ENCODE measurements at places on chromosomes 6 and 20.

DNA sequence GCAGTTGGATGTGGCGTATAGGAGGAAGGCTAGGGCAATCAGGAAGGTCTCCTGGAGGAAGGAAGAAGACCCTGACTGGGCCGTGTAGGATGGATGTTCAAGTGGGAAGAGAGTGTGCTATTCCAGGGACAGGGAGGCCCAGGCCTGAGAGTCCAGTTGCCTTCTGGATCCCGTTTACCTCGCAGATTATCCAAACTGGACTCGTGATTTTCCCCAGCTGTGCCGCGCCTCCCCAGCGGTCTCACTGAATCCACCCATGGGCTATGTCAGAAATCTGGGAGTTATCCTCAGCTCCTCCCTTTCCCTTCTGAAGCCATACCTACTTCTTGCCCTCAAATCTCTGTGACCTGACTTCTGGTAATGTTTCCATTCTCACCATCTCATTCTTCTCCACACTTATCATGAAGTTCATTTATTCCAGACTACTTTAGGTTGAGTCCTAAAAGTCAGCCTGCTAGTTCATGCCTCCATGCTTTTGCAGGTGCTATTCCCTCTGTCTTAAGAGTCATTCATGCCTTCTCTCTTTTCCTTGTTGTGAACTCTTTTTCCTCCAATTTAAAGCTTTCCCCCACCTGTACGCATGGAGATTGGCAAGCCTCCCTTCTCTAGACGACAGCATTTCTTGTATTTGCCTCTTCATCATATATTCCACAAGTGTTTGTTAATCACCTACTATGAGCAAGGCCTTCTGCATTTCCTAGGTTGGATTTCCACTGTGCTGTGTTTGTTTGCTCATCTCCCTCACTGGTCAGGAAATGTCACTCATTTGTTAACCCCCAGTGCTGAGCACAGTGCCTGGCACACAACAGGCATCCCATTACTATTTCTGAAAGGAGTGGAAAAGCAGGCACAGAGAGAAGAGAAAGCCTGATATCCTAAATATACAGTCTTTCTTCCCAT is 2.7 kb downstream of the SDCBP2 start:
- DNase-seq: peak; percentile 38

DNA sequence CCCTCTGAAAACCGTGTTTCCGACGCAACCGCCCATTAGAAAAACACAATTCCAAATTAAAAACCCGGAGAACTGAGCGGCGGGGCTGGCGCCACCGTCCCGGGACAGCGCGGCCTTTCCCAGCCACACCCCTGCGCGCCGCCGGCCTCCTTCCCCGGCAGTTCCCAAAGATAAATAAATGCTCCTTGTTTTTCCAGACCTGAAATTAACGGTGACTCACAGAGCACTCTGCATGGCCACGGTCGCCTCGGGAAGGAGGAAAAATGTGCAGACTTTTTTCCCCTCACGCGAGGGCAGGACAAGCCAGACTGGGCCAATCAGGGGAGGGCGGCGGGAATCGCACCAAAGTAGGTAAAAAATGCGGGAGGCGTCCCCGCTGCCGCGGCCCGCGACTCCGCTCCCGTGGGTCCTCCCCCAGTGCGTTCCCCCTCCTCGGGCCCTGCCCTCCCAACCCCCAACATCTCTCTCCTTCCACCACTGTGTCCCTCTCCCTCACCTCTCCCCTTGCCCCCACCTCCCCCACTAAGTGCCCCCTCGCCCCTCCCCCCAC is 828 bp upstream of the DSTN start:
- DNase-seq: peak; percentile 86

DNA sequence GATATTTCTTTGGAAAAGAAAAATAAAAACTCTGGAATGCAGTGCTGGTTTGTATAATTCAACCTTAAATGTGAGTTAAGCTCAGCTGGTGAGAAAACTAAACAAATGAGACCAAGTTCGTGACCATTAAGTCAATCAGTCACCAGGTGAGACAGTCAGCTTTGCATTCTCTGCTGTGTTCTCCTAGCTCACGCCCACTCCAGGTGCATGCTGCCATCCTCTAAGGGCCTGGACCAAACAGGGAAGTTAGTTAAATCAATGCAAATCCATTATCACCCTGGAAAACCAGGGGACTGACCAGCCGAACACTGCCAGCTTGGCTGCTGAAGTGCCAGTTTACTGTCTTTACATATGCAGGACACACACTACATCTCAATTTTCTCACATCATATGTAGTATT is 7.2 kb downstream of the TPBG start:
- DNase-seq: no peak

DNA sequence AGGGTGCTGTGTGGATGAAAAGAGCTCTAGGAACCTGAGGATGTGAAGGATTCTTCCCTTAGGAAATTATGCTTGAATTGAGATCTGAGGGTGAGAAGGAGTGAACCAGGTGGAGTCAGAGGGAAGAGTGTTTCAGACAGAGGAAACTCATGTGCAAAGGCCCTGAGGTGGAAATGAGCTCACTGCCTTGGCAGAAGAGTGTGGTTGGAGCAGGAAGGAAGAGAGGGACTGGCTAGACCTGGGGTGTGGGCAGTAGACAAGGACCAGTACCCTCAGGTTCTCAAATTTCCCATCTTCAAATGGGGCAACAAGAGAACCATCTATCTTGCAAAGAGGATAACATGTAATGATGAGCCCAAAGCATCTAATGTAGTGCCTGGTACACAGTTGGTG is 24.0 kb upstream of the GTSF1L start:
- DNase-seq: no peak

GRCh38 chr20:46607849-46608497 is 43.3 kb downstream of the SLC13A3 start:
- DNase-seq: no peak

GRCh38 chr20:16476032-16476431 is 97.2 kb downstream of the KIF16B start:
- DNase-seq: no peak

- no peak for DNase-seq
Observed at GRCh38 chr20:23147964-23148730, 62.0 kb upstream of the CD93 start.

- no peak for DNase-seq
Observed at GRCh38 chr6:73671911-73672685, 18.3 kb upstream of the SLC17A5 start.

GRCh38 chr6:31870385-31870921 is 7.8 kb upstream of the NEU1 start:
- DNase-seq: no peak

DNA sequence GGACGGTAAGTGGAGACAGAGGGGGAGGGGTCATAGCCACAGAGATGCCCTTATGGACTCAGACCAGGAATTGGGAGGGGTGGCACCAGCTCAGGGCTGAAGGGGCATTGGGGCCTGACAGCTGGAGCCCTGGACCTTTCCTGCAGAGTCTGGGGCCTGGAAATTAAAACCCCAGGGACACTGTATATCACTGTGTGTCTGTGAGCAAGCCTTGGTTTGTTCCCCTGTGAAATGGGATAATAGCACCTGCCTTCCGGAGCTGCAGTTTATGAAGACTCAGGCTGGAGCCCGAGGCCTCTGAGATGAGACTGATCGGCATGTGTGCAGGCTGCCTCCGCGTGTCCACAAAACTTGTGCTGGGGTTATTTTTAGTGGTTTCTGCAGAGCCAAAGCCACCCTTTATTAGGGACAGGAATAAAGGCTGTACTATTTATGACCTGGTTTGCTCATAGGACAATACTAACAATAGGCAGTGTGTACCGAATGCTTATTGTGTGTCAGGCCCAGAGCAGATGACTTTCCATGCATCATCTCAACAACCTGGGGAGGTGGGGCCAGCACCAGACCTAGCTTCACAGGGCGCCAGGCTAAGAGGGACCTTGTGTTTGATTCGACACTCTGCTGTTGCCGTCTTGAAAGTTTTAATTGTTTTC is 22.6 kb downstream of the MYH7B start:
- no peak for DNase-seq

GRCh38 chr6:13554929-13555333 is 19.5 kb upstream of the SIRT5 start:
- no peak for DNase-seq

DNA sequence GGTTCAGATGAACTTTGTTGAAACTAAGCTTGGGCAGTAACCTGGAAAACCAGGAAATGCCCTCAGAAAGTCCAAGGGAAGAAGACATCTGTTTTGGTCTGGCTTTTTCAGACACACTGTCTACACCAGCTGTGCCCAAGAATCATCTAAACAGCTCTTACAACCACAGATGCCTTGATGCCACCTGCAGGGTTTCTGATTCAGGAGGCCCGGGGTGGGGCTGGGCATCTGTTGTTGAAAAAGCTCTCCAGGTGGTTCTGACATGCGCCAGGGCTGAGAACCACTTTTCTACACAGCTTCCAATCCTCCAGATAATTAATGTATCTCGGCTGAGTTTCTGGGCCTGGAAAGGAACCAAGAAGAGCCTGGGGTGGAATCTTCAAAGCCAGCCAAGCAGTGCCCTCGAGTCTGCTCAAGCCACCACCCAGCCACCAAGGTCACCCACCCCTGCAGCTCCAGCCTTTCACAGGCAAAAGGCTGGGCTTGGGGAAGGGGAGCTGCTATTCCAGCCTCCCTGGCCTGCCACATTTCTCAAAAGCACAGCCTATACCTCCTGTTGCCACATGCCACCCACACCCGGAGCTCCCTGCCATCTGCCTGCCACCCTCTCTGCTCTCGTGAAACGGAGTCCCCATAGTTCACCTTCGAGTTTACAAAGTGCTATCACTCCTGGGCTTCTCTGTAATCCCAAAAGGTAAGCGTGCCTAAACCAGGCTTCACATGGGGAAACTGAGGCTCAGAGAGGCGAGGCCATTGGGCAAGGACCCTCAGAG is 9.4 kb downstream of the MDGA1 start:
- no peak for DNase-seq

DNA sequence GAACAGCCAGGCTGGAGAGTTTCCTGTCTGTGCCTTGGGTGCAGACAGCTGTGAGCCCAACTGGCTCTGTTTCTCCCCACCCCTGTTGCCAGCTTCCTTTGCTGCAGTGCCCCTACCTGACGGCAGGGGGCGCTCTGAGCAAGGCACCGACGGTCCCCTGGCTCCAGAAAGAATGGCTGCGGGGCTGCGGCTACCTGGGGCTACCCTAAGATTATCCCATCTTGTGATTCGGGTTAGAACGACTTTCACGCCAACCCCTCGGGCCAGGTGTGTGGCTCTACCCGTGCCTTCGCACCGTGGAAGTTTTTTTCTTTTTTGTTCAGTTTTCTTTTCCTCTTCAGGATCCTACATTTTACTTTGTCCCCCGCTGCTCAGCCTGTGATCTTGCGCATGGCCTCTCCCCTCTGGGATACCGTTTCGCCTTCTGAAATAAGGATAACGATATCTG is 33.4 kb upstream of the AAR2 start:
- peak; percentile 84 for DNase-seq

GRCh38 chr20:39253051-39253755 is 291.1 kb downstream of the DHX35 start:
- DNase-seq: no peak

- no peak for DNase-seq
Observed at GRCh38 chr6:33875141-33875581, 71.4 kb upstream of the MLN start.

- no peak for DNase-seq
Observed at GRCh38 chr20:60669211-60669610, 582.9 kb upstream of the CDH4 start.
